Stimulated activated CD4-positive, alpha-beta T cell treated with anti-CD3 and anti-CD28 coated beads, Interleukin-1b, Interleukin-23, amount 100 ng/mL, for 24 hours (primary cell): ENCODE measurements at places on chromosomes 7 and 10.

DNA sequence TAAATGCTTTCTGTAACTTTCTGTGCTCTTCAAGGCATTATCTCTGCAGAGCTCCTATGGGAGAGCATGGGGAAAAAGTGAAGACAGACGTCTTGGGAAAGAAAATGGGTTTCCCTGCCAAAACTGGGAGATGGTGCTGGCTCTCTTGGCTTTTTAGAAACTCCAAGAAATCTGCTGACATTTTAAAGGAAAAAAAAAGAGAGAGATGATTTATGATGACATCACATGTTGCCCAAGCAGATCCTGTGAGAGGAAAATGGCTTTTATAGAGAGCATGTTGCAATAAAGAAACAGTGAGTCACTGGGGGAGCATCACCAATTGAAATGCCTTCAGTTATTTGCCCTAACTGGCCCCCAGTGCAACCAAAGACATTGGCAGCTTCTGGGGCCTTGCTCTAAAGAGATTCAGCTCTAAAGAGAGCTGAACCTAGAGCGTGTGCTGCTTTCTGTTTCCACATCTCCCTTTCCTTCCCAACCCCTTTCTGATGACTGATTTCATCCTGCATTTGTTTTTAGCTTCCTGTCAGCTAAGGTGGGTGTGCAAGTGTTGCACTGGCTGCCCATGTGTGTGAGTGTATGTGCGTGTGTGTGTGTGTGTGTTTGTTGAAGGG, 37.7 kb downstream of the LRMDA start:
- no peak for DNase-seq

DNA sequence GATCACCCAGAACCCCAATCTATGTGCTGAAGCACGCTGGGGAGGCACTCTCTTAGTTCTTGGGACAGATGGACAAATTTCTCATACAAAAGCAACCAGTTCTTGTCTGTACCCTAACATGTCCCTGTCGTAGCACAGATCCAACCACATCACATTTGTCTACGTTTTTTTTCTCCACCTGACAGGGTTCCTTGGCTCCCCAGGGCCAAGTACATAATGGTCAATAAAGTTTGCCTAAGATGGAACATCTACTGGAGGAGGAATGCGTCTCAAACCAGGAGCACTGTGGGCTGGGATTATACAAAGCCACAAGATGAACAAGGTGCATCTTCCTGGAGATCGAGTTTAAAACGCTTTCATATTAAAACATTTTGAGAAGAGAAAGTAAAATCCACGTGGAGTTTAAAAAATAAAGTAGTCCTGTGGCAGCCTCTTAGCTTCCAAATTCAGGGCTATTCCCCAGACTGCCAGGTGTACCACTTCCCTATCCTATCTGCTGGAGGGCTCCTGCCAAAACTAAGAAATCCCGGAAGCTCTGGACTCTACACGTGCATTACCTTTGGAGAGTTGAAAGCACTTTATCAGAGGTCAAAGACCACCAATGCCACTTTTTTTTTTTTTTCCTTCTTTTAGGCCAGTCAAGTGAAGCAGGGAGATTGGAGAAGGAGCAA, 1.4 kb downstream of the TMEM243 start:
- DNase-seq, result no peak

DNA sequence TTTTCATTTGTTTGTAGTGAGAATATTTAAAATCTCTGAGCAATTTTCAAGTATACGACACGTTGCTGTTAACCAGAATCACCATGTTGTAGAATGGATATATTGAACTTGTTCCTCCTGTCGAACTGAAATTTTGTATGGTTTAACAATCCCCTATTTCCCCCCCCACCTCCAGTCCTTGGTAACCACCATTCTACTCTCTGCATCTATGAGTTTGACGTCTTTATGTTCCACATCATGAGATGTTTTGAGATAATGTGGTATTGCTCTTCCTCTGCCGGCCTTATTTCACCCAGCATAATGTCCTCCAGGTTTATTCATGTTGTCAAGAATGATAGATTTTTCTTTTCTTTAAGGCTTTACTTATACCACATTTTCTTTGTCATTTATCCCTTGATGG, 17.4 kb upstream of the PRKCQ start:
- DNase-seq, result no peak

GRCh38 chr10:78894841-78895195, 173.9 kb upstream of the ZMIZ1 start:
- no peak for DNase-seq

DNA sequence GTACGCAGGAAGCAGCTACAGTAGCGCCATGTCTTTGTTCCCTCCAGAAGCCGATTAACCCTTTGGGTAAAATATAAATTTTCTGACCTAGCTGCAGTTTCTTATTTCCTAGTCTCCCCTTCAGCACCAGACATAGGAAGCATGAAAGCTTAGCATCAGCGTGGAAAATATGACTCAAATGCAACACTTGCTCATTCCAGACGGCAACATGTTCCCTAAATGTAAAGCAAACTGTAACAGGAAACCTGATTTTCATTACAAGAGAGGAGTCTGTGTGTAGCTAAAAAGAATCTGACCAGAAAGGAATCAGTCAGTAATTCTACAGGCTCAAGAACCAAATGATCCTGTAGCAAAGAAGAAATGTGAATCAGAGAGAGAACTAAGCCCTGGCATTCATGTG, 219.2 kb downstream of the C7orf25 start:
- no peak for DNase-seq

DNA sequence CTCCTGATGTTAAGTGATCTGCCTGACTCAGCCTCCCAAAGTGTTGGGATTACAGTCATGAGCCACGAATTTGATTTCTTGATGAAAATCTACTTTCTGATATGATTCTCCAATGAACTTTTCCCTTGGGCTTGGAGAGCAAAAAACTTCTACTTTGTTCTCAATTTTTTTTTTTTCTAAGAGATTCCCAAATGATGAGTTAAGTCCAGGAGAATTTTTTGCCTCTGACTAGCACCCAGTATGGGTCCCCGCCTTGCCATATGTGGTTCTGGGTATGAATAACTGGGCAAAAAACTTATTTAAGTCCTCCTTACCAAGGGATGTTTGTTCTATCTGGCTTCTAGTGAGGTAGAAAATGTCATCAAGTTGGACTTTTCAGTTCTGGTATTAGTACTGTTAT, 147.9 kb upstream of the LYZL1 start:
- DNase-seq, result no peak

DNA sequence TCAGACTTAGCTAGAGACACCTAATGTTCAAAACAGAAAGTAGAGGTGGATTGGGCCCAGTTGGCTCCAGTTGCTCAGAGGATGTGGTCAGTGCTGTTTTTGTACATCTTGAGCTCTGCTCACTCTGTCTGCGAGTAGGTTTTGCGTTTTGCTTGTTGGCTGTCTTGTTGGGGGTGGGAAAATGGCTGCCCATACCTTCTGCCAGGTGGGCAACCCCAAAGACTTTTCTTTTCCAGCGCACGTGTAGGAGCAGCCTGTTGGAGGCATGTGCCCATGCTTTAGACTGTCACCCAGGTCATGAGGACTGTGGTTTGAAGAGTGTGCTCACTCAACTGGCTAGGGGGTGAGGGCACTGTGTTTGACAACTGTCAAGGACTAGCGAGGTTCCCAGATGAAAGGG, 73.9 kb downstream of the KAT6B start:
- DNase-seq, result no peak

DNA sequence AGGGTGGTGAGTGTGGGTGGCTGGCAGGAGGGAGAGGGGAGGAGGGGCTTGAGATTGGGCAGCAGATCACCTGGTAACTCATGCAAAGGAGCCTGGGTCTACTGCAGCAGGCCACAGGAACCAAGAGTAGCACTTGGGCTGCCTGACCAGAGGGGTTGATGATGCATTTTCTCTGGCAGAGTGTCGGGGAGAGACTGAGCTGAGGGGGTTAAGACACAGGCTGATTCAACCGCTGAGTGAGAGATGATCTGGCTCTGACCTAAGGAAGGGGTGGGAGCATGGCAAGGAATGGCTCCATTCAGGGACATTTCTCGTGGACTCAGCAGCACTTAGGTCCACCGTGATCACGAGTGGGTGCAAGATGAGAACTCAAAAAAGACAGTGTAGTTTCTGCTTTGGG, 115.5 kb upstream of the STK17A start:
- DNase-seq, result no peak

DNA sequence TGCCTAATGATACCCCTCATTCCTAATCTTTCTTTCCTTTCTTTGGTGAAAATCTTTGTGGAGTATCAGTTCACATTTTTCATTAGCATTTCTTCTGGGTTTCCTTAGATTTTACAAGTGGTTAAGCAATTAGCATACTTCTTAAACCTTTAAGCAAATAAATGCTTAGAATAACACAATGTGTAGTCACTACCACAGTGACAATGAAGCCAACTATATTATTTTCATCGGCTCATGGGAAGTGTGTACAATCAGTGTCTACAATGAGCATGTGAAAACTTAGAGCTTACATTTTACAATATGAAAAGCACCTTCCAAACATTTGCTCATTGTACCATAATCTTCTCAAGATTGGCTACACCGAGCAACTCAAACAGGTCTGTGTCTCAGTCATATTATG, 176.2 kb upstream of the PLXNA4 start:
- DNase-seq, result no peak

GRCh38 chr10:28859791-28860190, 182.5 kb downstream of the BAMBI start:
- no peak for DNase-seq

- no peak for DNase-seq
These were observed 3.4 kb downstream of the FAM20C start for GRCh38 chr7:195830-196128.
